Neural crest cell (in vitro differentiated cells): ENCODE measurements at places on chromosomes 5 and 9.

DNA sequence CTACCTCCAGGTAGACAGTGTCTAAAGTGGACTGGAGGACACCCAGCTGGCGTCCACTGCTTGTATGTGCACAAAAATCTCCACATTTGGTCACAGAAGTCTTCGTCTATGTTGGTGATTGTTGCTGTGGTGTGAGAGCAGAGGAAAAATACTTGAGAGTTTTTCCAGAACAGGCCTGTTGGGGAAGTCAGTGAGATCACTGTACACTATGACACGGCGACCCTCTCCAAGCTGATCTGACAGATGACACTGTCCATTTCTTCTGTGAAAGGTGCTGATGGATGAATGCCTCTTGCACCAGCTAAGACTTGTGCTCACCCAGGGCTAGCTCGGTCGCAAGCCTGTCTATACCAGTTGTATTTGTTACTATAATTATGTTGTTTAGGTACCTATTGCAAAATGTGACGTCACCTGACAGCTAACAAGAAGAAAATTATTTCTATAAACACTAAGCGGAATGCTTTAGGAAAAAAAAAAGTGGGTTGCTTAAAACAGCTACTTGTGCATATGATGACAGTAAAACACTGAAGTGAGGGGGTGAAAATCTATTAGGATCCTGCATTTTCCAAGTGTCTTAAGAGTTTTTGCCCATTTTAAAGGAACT lies 142.3 kb downstream of the ROR2 start:
- peak overlapping the region; percentile 75 for H3K27ac ChIP-seq
- H3K27me3 ChIP-seq, result no peaks in the 10 kb centered on the region
- peaks cover 17% of the 10 kb centered on the region for H3K4me1 ChIP-seq

- peaks cover 18% of the 10 kb centered on the region for H3K4me1 ChIP-seq
- no peaks in the 10 kb centered on the region for H3K27me3 ChIP-seq
- no peak for DNase-seq
- H3K36me3 ChIP-seq, result no peaks in the 10 kb centered on the region
- no peak overlapping the region for H3K27ac ChIP-seq
Observed at GRCh38 chr9:133132174-133132573, 11.1 kb upstream of the RALGDS start.

DNA sequence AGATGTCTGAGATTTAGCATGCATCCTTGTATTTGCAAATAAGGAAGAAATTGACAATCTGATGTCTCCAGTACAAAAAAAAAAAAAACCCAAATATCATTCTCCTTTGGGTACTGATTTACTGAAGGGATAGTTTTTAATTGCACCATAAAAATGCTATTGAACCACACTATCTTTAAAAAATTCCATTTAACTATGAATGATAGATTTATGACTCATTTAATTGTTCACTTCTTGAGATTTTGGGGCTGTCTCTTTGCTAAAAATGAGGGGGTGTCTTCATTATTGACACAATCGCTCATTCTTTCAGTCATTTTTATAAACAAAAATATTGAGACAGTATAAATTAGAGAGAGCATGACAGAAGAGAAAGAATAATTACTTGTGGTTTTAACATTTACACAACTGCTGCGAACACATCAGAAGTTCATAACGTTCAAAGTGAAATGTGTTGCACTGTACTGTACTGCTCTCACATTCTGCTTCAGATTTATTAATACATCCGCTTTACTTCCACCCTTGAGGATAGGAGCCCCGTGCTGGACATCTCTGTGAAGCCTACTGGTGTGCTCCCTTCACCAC lies 142.3 kb downstream of the MEF2C start:
- no peak for DNase-seq
- no peaks in the 10 kb centered on the region for H3K4me1 ChIP-seq
- no peak overlapping the region for H3K4me3 ChIP-seq
- no peaks in the 10 kb centered on the region for H3K36me3 ChIP-seq

GRCh38 chr9:135085830-135086546 lies 1.5 kb upstream of the OLFM1 start:
- H3K4me1 ChIP-seq, result peaks cover 17% of the 10 kb centered on the region
- DNase-seq, result peak; percentile 95
- H3K36me3 ChIP-seq, result no peaks in the 10 kb centered on the region
- H3K4me3 ChIP-seq, result peak overlapping the region; percentile 84

GRCh38 chr9:130938184-130938651 lies 829 bp downstream of the FIBCD1 start:
- DNase-seq, result no peak
- H3K4me1 ChIP-seq, result peaks cover 14% of the 10 kb centered on the region
- H3K27me3 ChIP-seq, result peaks cover 76% of the 10 kb centered on the region
- H3K4me3 ChIP-seq, result peak overlapping the region; percentile 69
- H3K27ac ChIP-seq, result no peak overlapping the region

DNA sequence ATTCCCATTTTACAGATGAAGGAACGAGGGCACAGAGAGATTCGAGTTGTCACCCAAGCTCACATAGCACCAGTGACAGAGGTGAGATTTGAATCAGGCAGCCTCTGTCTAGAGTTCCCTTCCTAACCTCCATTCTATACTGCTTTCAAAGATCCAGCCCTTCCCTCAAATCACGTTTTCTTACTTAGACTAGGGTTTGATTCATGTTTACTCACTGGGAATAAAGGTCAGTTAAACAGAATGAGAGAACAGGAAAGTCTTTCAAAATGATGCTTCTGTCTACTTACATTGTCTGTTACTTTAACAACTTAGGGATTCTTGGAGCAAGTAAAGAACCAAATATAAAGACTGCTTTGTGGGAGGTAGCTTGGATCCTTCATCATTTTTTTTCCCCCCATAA lies 40.0 kb downstream of the ZFAND5 start:
- H3K27ac ChIP-seq, result no peak overlapping the region
- no peak overlapping the region for H3K4me3 ChIP-seq
- DNase-seq, result no peak
- peaks cover 9% of the 10 kb centered on the region for H3K27me3 ChIP-seq
- peaks cover 3% of the 10 kb centered on the region for H3K36me3 ChIP-seq

DNA sequence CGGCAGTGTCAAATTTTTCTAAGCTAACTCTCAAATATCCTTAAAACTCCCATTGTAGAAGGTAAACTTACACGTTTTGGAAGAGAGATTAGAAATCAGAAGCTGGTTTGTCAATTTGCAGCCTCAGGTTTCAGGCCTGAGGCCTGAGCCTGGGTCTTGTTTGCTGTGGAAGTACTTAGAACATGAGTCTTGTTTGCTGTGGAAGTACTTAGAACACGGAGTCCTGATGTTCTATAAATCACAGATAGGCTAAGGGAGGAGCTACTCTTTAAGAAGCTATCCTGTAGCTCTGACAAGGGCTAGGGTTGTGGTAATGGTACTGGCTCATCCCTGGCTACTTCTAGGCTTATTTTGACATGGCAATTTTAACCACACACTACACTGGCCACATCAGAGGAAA lies 97.8 kb downstream of the FBXW11 start:
- H3K36me3 ChIP-seq, result peaks cover 2% of the 10 kb centered on the region
- DNase-seq, result no peak
- peaks cover 12% of the 10 kb centered on the region for H3K4me1 ChIP-seq
- H3K27me3 ChIP-seq, result no peaks in the 10 kb centered on the region
- H3K27ac ChIP-seq, result no peak overlapping the region

DNA sequence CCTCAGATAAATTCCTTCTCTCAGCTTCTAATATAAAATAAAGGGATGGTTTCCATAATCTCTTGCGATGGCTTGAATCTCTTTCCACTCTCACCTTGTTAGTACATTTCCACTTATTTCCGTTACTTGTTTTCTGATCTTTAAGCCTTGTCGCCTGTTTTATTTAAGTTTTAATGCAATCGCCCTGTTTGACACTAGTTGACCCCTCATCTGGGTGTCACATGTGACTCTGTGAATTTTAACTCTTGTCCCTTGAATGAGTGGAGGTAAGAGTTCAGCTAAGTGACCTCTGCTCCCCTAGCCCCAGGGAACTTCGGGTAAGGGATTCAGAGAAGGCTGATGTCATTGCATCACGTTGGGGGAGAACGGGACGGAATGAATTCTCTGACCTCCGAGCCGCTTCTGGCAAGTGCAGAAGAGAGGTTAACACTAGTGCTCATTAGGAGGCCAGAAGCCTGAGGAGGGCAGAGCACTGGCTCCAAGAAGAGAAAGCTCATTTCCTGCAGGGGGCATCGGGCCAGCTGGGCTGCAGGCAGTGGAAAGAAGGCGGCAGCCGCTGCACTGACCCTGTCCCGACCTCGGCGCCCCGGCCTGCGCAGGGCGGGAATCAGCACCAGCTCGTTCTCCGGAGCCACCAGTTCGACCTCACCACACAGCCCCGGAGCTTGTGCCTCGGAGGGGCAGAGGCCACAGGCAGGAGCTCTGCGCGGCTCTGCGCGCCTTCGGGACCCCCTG lies 569 bp downstream of the HINT2 start:
- peaks cover 39% of the 10 kb centered on the region for H3K4me1 ChIP-seq
- peak; percentile 62 for DNase-seq
- peaks cover 2% of the 10 kb centered on the region for H3K36me3 ChIP-seq

- H3K27ac ChIP-seq, result no peak overlapping the region
- no peaks in the 10 kb centered on the region for H3K36me3 ChIP-seq
- H3K27me3 ChIP-seq, result no peaks in the 10 kb centered on the region
- no peak overlapping the region for H3K4me3 ChIP-seq
Observed at GRCh38 chr5:55554585-55555202, 19.9 kb upstream of the PLPP1 start.

DNA sequence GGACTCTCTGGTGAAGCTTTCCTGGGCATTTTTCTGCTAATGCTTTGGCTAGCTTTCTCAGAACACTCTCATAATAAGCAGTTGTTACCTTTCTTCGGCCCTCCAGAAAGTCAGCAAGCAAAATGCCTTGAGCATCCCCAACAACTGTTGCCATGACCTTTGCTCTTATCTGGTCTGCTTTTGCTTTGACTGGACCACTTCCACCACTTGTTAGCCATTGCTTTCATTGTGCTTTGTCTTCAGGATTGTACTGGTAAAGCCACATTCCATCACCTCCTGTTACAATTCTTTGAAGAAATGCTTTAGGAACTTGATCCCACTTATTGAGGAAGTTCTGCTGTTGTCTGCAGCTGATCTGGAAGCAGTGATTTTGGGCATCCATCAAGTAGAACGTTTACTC lies 35.7 kb downstream of the RAD50 start:
- no peaks in the 10 kb centered on the region for H3K4me1 ChIP-seq
- H3K4me3 ChIP-seq, result no peak overlapping the region
- no peak overlapping the region for H3K27ac ChIP-seq

GRCh38 chr5:54673523-54674225 lies 156.1 kb downstream of the SNX18 start:
- H3K4me3 ChIP-seq, result no peak overlapping the region
- H3K27me3 ChIP-seq, result no peaks in the 10 kb centered on the region
- peaks cover 4% of the 10 kb centered on the region for H3K36me3 ChIP-seq
- no peak for DNase-seq
- no peak overlapping the region for H3K27ac ChIP-seq
- H3K4me1 ChIP-seq, result peaks cover 10% of the 10 kb centered on the region
